Sigmoid colon (tissue), 7 donors: ENCODE measurements at places on chromosomes 4 and X. TPM values are rescaled to one million over a fixed set of nuclear protein-coding genes. Genes with fewer than 3 reads are reported as not detected.
A peak's percentile ranks its signal among the peaks of the same experiment; 100 is the strongest.

GRCh38 chrX:67563469-67564448 is 19.9 kb downstream of the AR start:
- no peak for DNase-seq

DIPK2B gene
- 8.4 TPM for total RNA-seq

- DNase-seq: no peak
These were observed 40.0 kb downstream of the ARSD start for GRCh38 chrX:2889045-2889605.

- DNase-seq: no peak
These were observed 190.4 kb downstream of the AR start for GRCh38 chrX:67734111-67734753.

GRCh38 chr4:69440308-69440707 is 55.4 kb downstream of the UGT2B4 start:
- no peak for DNase-seq

GRCh38 chr4:152104356-152104755 is 343.5 kb upstream of the GATB start:
- no peak for DNase-seq

DNA sequence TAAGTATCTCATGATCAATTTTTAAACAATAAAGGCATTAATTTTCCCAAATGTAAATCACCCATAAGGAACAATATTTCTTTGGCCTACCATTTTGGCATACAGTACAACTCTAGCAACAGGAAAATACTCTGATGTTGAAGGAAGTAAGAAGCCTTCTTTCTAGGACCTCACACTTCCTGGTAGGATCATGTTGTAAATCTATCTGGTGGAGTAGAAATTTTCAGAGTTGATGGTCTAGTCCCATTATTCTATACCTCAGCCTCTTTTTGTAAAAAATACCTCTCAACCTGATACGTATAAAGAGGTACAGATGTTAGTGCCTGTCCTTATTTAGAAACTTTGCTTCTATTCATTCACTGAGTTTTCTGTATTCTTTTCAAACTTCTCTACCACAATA is 40.2 kb upstream of the GRID2 start:
- DNase-seq: no peak

GRCh38 chrX:132257116-132257515 is 37.9 kb upstream of the RAP2C start:
- no peak for DNase-seq

ZXDB gene
- 9.7 TPM for total RNA-seq

IL21 gene
- total RNA-seq: not detected

DNA sequence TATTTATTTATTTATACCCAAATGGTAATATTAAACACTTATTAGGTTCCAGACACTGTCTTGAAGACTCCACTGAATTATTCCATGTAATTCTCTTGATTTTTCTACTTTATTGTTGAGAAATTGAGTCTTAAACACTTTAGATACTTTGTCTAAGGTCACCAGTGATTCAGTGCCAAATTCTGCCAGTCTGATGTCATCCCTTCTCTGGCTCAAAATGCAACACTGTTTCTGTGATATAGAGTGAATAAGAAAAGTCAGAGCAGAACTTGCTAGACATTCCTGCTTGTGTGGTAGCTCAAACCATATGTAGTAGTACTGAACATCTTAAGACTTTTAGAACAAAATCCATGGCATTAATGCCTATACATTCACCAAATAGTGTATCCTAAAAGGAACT is 164.3 kb downstream of the GABRB1 start:
- no peak for DNase-seq

- DNase-seq: no peak
These were observed 418.8 kb downstream of the BCOR start for GRCh38 chrX:39678914-39679313.

- DNase-seq: no peak
These were observed 37.8 kb downstream of the ANKRD17 start for GRCh38 chr4:73220815-73221214.

ADGRL3 gene
- 8.9 TPM for total RNA-seq

GRCh38 chrX:70033348-70034051 is 16.2 kb downstream of the AWAT2 start:
- no peak for DNase-seq

GRCh38 chrX:69724307-69724706 is 108.4 kb downstream of the EDA start:
- no peak for DNase-seq

AADAT gene
- 10.5 TPM for total RNA-seq

DNA sequence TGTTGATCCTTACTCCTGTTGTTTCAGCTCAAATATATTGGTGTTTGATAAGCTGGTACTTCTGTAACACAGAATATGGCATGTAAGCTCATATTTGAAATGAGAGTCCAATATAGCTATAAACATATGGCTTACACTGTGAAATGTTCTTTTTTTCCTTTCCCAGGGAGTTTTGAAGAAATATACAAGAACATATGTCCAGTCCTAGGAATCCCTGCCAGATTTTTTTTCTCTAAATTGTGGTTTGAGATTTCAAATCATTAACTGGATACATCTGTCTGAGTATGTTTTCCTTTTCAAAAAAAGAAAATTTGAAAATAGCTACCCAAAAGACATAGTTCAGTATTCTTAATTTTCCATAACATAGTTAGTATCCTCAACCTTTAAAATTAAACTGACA is 60.2 kb downstream of the HMGB2 start:
- no peak for DNase-seq

GRCh38 chr4:119570401-119570800 is 58.2 kb downstream of the PDE5A start:
- no peak for DNase-seq

- DNase-seq: no peak
These were observed 53.9 kb upstream of the KIAA1210 start for GRCh38 chrX:119181491-119181890.

GRCh38 chr4:3868211-3869173 is 102.3 kb downstream of the ADRA2C start:
- DNase-seq: peak; percentile 46

DNA sequence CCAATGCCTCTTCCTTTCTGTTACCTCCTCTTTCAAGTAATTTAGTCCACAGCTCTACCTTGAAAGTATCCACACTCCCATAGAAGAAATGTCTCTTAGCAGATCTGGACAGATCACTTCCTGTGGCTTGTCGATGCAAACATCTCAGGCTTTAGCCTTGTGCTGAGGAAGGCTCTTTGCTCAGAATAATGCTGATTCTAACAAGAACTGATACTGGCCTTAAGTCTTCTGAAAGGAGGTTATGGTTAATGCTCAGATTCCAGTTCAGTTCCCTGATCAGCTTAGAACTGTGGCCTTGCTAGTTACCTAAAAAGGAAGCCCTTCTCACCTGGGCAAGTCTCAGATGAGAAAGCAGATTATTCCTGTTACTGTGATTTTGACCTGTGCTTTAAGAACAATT is 230.1 kb upstream of the FAT4 start:
- DNase-seq: no peak

GRCh38 chr4:98506462-98507132 is 151.8 kb downstream of the TSPAN5 start:
- DNase-seq: no peak
